ENCODE measurements at places on chromosomes 7 and 10.

DNA sequence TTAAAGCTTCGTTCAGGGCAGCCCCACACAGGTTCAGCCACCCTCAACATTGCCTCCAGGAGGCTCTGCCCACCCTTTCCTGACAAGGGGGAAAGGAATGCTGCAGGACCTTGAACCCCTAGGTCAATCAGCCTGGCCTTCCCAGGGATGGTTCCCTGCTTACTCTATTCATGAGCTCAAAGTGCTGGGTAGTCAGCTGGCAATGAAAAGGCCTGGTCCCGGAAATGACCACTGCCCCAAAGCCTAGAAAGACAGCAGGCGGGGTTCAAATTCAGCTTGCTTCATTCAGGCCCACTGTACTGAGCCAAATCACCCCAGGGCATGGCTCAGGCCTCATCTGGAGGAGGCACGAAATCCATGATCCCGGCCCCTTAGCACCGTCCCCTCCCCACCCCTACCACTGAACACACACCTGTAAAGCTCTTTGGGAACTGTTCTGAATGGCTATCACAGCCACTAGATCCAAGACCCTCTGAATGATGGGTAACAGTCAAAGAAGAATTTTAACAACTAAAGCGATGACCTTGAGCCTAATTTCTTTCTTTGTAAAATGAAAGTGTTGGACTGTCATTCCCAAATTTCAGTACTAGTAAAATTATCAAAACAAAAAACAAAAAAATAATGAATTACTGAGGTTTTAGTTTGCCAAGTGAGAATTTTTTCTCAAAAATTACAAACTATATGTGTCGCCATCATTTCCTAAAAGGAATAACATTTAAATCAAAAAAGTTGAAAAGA lies 1.0 kb downstream of the URGCP start:
- DNase-seq = no peak

DNA sequence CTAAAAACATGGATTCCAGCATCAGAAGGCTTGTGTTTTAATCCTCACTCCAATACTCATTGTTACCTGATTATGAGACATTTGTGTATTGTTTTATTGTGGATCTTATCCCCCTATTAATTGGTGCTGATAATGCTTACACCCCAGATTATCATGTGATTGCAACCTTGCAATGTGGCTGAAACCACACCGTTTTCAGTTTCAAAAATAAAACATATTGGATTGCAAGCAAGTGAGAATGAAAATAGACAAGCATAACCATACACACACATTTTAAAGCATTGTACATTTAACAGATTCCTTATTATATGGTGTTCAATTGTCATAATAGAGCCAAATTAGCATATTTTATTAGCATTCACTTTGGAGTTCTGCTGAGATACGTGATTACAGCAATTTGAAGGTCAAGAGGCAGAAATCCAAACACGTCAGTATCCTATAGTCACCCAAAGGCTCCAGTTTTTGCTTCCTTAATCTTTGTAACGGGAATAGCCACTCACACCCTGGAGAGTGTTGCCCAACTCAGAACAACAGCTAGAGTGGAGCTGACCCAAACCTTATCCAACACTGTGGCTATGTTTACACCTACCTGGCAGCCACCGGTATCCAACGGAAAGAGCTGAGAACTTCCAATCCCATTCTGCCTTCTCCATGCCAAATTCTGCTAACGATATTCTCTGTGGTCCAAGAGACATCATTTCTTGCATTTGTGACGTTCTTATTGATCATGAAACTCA lies 317.1 kb upstream of the KLF6 start:
- DNase-seq = no peak

DNA sequence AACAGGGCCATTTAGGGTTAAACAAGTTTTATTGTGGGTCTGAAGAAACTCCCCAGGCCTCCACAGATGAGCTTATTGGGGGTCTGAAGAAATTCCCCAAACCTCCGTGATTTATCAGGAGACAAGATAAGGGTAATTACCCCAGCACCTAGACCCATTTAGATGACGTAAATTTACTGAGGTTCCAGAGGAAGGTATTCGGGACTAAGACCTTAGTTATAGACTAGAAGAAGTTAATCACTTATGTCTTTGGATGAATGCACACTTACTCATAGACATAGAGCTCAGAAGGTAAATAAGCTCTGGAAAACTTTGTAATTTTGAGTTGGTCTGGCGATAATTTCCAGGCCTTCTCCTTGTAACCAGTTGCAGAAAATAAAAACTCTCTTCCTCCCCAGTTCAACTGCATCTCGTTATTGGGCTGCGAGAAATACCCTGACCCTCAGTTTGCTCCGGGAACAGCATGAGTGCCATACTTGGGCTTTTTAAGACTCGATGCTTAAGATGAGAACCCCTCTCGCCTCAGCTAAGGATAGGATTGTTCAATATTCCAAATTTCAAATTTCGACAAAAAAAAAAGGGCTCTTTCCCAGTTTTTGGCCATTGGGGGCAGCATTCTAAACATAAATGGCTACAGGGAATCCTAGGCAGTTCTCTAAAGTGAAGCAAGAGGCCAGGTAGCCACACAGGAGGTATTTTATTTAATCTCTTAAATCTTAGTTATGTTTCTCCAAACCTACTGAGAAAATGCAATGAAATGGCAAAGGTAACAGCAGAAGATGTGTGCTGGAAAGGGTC lies 74.7 kb upstream of the PFKP start:
- no peak for DNase-seq

GRCh38 chr10:110547139-110547761 lies 20.2 kb upstream of the SMC3 start:
- DNase-seq = peak; percentile 79

DNA sequence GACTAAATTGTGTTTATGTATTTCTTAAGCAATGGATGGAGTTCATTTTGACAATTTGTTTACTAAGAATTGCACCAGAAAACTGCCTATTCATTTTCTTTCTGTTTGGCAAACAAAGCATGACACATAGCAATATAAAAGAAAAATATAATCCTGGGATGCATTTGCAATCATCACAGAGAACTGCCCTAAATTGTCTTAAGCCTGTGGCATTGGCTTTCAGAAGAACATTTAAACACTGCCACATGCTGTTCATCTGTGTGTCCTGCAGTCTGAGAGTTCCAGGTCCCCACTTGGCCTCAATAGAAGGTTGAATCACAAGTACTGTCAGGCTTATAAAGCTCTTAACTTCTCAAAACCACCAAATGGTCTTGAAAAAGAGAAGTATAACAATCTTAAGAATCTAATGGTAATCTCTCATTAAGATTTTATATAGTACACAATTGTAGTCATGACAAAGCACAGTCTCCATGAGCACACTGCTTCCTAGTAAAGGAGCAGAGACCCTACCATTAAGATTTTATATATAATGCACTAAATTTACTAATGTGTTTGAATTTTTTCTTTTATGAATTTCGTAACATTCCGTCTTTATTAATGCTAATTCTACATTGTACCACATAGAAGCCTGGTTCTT lies 29.9 kb downstream of the RNLS start:
- peak; percentile 52 for DNase-seq

GRCh38 chr10:72663971-72664370 lies 28.0 kb upstream of the MCU start:
- DNase-seq = no peak

- DNase-seq = no peak
These were observed 136.1 kb downstream of the SLIT1 start for GRCh38 chr10:97049670-97050069.

GRCh38 chr10:131790021-131790420 lies 110.8 kb upstream of the PPP2R2D start:
- DNase-seq = no peak

DNA sequence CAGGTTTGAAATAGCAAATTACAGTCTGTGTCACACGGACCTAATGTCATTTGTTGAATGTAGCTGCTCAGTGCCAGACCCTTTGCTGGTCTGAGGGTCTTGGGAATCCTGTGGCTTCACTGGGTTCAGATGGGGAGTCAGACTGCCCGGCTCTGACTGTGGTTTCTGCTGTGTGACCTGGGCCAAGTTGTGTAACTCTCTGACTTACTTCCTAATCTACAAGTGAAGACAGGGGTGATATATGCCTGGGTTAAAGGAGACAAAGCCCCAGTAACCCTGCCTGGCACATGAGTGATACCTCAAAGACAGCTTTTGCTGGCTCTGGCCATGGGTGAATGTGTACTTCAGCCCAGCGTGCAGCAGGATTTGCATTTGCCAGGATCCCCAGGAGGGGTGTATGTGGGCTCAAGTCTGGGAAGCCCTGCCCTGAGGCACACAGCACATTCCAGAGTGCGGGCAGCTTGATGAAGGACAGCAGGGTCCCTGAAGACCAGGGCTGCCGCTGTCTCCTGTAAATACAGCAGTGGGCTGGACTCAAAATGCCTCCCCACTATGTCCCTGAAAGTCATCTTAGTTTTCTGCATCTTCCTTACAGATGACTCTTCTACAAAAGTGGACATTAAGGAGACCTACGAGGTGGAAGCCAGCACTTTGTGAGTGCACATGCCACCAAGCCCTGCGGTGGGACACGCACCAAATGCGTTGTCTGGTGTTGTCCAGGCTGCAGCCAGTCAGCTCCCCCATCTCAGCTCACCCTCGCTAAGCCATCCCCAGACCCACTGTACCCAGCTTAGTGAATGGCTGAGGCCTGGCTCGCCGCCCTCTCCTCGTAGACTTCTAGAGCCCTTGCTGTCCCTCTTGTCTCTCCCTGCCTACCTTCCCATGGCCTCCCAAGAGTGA lies 16.4 kb downstream of the NACAD start:
- no peak for DNase-seq

DNA sequence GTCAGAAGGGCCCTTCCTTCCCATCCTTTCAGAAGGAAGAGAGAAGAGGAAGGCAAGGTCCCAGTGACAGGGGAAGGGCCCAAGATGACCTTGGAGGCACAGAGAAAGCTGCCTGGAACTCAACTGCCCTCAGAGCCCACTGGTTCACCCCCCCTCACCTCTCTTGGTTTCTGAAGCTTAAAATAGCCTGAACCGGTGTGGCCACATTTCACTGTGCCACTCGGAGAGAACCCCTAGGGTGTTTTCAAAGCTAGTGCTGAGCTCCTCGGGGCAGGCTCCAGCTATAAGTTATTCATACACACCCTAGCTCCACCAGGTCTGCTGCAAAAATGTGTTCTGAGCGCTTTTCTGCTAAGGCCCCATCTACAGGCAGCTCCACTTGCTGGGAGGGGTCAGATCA lies 60.9 kb upstream of the ADRB1 start:
- no peak for DNase-seq

GRCh38 chr10:94630017-94630688 lies 53.4 kb upstream of the CYP2C18 start:
- DNase-seq = peak; percentile 41

DNA sequence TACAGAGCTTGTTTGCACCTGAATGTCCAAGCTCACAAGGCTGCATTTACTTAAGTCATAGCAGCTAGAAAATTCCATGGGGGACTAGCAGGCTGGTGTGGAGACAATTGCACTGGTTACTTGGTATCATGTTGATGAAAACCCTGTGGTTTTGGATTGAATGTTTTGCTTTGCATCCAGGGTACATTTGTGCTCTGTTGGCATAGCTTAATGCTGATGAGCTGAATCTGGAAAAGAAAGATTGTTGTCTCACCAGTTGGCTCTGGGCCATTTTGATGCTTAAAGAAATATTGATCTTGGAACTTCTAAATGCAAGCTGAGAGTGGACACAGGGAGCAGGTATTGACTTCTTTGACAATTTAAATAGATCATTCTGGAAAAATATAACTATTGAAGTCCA lies 122.5 kb upstream of the MBL2 start:
- no peak for DNase-seq

DNA sequence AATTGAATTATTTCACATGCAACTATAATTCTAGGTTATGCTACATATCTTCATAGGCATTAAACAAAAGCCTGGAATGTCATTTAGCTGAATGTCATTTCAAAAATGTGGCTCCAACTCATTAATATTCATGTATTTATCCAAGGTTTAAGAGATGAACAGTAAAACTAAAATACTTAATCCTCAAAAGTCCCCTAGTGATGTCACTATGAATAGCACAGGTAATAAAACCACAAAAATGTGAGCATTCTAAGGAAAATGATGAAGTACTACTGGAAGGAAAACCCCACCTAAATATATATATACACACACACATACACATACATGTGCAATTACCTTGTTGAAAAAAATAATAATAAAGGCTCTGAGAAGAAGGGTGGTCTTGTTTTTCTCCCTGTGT lies 154.4 kb upstream of the ASAH2 start:
- DNase-seq = no peak

GRCh38 chr7:112260911-112261310 lies 54.4 kb downstream of the ZNF277 start:
- no peak for DNase-seq

- DNase-seq = no peak
These were observed 12.2 kb upstream of the FEZF1 start for GRCh38 chr7:122316467-122317388.

- no peak for DNase-seq
These were observed 17.1 kb downstream of the PDLIM1 start for GRCh38 chr10:95273393-95274312.

- no peak for DNase-seq
These were observed 100.6 kb upstream of the GLCCI1 start for GRCh38 chr7:7867846-7868571.

GRCh38 chr10:58275908-58276307 lies 6.9 kb downstream of the CISD1 start:
- DNase-seq = no peak

DNA sequence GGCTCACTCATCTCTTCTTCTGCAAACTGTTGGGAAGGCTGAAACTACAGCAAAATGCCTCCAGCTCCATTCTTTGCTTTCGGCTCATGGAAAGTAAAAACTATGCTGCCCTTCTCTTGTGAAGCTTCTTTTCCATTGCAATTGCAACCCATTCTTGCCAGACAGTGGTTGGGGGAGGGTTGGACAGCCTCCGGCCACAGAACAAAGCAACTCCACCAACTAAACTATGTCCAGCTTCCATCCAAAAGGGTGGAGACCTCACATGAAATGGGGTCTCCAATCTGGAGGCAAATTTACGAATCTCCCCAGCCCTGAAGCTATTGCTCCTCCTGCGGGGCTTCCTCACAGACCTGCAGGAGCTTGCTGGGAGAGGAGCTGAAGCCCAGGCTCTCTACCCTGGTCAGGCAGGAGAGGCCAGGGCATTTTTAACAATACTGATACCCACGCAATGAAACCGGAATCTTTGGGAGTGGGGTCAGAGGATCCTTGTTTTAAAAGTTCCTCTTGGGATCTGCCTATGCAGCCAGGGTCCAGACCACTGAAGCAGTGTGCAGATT lies 549 bp downstream of the GPNMB start:
- DNase-seq = no peak

- no peak for DNase-seq
These were observed 35.7 kb downstream of the ZCCHC24 start for GRCh38 chr10:79409726-79410085.

- DNase-seq = no peak
These were observed 340.1 kb upstream of the MGMT start for GRCh38 chr10:129126982-129127381.

DNA sequence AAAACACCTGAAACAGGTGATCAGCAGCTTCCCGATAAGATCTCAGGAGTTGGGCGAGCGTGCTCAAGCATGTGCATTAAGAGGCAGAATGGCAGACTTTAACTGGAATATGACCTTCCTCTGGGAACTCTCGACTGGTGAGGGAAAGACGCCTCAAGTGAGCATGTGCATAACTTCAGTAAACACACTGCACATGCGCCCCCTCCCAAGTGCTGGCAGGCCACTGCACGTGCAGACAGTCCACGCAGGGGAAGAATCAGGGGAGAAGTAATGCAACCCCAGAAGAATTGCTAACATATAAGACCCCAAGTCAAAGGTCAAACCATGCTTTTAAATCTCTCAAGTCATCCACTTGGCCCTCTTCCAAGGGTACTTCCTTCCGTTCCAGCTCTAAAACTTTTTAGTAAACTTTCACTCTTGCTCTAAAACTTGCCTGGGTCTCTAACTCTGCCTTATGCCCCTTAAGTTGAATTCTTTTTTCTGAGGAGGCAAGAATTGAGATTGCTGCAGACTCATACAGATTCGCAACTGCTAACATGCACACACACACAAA lies 541.0 kb downstream of the TNS3 start:
- DNase-seq = no peak

All from CD4-positive, alpha-beta T cell treated with Interleukin-4 for 4 hours (primary cell).